ENCODE measurements at places on chromosomes 7 and 10. TPM values are rescaled to one million over a fixed set of nuclear protein-coding genes. Genes with fewer than 3 reads are reported as not detected.
A peak's percentile ranks its signal among the peaks of the same experiment; 100 is the strongest.

Gene DIP2C
- 1.7 TPM for total RNA-seq

Gene GSAP
- 9.3 TPM for total RNA-seq

Gene SUGCT
- total RNA-seq: 0.57 TPM

Gene MARVELD1
- 2.6 TPM for total RNA-seq

Gene SFRP4
- total RNA-seq: not detected

Gene MMRN2
- total RNA-seq: not detected

Gene UTF1
- total RNA-seq: not detected

Gene MCM10
- total RNA-seq: 45.0 TPM

Gene IL6
- total RNA-seq: 0.99 TPM

- no peak overlapping the region for H3K4me3 ChIP-seq
- no peak for DNase-seq
- peaks cover 19% of the 10 kb centered on the region for H3K4me1 ChIP-seq
- peaks cover 45% of the 10 kb centered on the region for H3K36me3 ChIP-seq
- no peaks in the 10 kb centered on the region for H3K27me3 ChIP-seq
Measured at GRCh38 chr7:7673240-7673550, 32.6 kb downstream of the UMAD1 start.

- H3K4me1 ChIP-seq: peaks cover 81% of the 10 kb centered on the region
- peaks cover 65% of the 10 kb centered on the region for H3K36me3 ChIP-seq
- peak overlapping the region; percentile 97 for H3K4me3 ChIP-seq
Measured at GRCh38 chr7:50317221-50317678, 12.7 kb downstream of the IKZF1 start.

- H3K4me3 ChIP-seq: no peak overlapping the region
- H3K27me3 ChIP-seq: no peaks in the 10 kb centered on the region
- H3K4me1 ChIP-seq: no peaks in the 10 kb centered on the region
- no peak for DNase-seq
- H3K36me3 ChIP-seq: no peaks in the 10 kb centered on the region
- H3K27ac ChIP-seq: no peak overlapping the region
Measured at GRCh38 chr7:18566829-18567228, 71.3 kb downstream of the HDAC9 start.

DNA sequence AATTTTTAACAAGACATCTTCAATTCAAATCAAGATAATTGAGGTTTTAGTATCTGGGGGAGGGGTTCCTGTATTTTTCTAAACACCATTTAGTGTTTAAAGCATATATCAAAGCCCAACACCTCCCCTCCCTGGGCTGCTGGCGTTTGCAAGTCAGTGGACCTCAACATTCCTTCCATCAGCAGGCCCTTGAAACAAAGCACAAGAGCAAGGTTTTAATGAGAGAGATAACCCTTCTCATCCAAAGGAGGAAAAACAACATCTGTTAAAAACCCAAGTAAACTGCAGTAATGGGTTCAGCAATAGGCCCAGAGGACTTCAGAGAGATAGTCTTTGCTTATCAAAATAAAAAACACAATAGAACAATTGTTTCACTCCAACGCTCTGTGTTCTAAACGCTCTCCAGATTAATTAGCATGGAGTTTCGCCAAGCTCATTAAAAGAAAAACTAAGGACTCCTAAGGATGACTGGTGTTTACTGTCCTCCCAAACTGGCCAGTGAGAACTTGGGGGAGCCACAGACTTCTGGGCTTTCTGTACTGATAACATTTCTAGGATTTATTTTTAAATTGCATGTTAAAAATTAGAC, 2.5 kb downstream of the JCAD start:
- no peak overlapping the region for H3K4me3 ChIP-seq
- peaks cover 78% of the 10 kb centered on the region for H3K27me3 ChIP-seq
- no peaks in the 10 kb centered on the region for H3K36me3 ChIP-seq

DNA sequence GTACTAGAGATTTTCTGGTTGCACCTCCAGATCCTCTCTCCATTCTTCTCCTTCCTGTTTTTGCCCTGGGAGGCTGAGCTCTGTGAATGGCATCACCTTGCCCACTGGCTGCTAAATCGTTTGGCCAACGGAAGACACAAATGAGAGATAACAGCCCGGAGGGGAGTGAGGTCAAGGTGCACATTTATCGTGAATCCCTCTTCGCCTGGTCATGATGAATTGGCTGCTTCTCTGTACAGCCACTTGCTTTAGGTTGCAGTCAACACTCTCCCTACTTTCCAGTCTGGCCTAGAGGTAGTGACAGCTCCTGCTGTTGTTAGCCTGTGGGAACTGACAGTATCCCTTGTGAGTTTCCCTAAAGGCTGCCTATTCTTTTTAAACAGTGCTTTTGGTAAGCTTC, 85.4 kb upstream of the CHCHD3 start:
- H3K27ac ChIP-seq: no peak overlapping the region
- no peak overlapping the region for H3K4me3 ChIP-seq
- H3K27me3 ChIP-seq: peaks cover 8% of the 10 kb centered on the region
- DNase-seq: no peak

DNA sequence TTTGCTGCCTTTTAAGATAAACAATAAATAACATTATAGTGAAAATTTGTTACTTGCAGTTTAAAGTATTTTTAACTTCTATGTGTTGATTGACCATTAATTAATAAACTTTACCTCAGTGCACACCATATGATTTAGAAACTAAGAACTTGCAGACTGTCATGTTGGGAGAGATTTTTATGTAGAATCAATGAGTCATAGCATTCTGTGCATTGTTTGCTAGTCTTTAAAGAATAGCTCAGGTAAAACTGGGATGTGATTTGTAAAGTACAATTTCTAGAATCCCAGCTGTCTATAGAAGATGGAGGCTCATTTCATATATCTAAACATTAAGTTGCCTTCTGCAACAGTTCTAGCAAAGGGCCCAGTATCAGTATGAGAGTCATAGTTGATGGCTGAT, 199.6 kb upstream of the SEMA3A start:
- no peaks in the 10 kb centered on the region for H3K27me3 ChIP-seq
- H3K36me3 ChIP-seq: no peaks in the 10 kb centered on the region
- no peak overlapping the region for H3K4me3 ChIP-seq
- no peak for DNase-seq
- H3K4me1 ChIP-seq: peaks cover under 1% of the 10 kb centered on the region

DNA sequence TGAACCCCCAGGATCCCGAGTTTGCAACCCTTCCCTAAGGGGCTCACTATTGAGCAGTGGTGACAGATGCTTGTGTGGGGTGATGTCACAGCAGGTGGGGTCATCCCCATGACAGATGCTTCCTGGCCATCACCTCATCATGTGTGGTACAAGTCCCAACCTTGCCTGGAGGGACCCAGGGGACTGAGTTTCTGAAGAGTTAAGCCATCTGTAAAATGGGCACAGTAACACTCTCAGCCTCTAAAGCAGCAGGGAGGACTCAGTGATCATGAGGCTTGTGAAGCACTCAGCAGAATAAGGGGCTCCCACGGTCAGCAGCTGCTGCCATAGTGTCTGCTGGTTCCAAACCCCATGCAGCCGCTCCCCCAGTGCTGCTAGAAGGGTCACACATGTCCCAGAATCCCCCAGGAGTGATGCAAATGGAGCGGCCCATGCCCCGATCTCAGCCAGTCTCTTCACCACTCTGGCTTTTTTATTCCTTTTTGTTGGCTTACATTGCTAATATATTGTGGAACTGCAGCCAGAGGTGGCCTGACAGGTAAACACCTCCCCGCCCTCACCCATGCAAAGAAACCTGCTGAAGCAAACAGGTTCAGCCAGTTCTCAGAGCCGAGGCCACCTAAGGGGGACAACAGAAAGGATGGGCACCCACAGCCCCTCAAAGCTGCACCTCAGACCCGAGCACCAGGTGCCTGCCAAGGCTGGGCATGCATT, 102.1 kb upstream of the PDGFA start:
- no peak for DNase-seq
- no peak overlapping the region for H3K4me3 ChIP-seq

- peaks cover 3% of the 10 kb centered on the region for H3K4me1 ChIP-seq
- H3K36me3 ChIP-seq: no peaks in the 10 kb centered on the region
- DNase-seq: no peak
- no peak overlapping the region for H3K4me3 ChIP-seq
- H3K27ac ChIP-seq: no peak overlapping the region
Measured at GRCh38 chr10:32408690-32409089, 37.2 kb upstream of the CCDC7 start.

DNA sequence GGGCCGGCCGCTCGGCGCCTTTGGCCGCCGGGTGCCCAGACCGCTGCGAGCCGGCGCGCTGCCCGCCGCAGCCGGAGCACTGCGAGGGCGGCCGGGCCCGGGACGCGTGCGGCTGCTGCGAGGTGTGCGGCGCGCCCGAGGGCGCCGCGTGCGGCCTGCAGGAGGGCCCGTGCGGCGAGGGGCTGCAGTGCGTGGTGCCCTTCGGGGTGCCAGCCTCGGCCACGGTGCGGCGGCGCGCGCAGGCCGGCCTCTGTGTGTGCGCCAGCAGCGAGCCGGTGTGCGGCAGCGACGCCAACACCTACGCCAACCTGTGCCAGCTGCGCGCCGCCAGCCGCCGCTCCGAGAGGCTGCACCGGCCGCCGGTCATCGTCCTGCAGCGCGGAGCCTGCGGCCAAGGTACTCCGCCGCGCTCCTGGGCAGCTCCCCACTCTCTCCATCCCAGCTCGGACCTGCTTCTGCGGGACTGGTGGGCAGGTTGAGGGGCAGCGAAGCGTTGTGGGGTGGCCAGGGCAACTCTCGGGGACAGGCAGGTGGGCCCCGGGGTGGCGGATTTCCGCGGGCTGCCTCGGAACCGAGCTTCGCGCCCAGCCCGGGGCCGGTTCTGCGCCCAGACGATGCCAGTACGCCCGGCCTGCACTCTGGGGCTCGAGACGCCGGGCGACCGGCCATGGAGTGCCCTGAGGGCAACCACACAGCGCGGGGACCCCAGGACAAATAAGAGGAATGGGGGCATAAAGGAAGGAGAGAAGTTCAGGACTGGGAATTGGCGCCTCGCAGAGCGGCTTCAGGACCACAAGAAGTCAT, 578 bp downstream of the HTRA1 start:
- H3K36me3 ChIP-seq: no peaks in the 10 kb centered on the region
- H3K27me3 ChIP-seq: peaks cover 83% of the 10 kb centered on the region
- H3K4me1 ChIP-seq: peaks cover 7% of the 10 kb centered on the region

- peak overlapping the region; percentile 50 for H3K27ac ChIP-seq
- peak overlapping the region; percentile 54 for H3K4me3 ChIP-seq
- H3K36me3 ChIP-seq: no peaks in the 10 kb centered on the region
- peaks cover 12% of the 10 kb centered on the region for H3K4me1 ChIP-seq
Measured at GRCh38 chr7:130732980-130733930, 752 bp downstream of the KLF14 start.

DNA sequence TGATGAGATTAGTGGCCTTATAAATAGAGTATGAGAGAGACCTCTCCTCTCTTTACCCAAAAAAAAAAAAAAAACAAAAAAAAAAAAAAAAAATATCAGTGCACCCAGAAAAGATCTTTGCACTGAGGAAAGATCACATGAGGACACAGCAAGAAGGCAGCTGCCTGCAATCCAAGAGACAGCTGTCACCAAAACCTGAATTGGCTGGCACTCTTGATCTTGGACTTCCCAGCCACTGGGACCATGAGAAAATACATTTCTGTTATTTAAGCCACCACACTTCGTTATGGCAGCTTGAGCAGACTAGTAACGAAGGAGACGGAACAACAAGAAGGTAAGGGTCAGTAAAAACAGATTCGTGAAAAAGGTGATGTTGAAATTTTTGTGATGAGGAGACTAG, 47.0 kb downstream of the TMEM106B start:
- peaks cover 16% of the 10 kb centered on the region for H3K36me3 ChIP-seq
- no peak for DNase-seq
- peaks cover 12% of the 10 kb centered on the region for H3K4me1 ChIP-seq
- no peak overlapping the region for H3K4me3 ChIP-seq
- H3K27me3 ChIP-seq: no peaks in the 10 kb centered on the region

GRCh38 chr7:99040104-99040958, 103.6 kb downstream of the SMURF1 start:
- no peaks in the 10 kb centered on the region for H3K27me3 ChIP-seq
- peak; percentile 49 for DNase-seq
- H3K4me3 ChIP-seq: no peak overlapping the region
- peaks cover 15% of the 10 kb centered on the region for H3K36me3 ChIP-seq
- H3K4me1 ChIP-seq: no peaks in the 10 kb centered on the region
- H3K27ac ChIP-seq: no peak overlapping the region

DNA sequence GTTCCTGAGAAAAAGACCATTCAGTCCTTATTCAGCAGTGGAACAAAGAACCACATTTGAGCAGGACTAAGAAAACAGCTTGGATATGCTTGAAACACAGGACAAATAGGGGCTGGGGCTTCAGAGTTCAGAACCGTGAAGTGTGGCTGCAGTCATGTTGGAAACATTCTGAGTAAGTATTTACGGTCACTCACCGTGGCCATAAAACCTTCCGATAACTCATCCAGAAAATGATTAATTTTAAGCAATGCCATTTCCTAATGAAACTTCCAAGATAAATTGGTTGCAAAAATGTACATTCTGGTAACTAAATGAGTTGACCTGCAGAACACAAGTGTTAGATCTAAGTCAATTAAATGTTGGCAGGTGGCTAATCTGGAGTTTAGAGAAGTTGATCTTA, 279.2 kb downstream of the CXCL12 start:
- H3K4me3 ChIP-seq: no peak overlapping the region
- H3K36me3 ChIP-seq: no peaks in the 10 kb centered on the region
- H3K4me1 ChIP-seq: no peaks in the 10 kb centered on the region
- H3K27me3 ChIP-seq: peaks cover 1% of the 10 kb centered on the region

DNA sequence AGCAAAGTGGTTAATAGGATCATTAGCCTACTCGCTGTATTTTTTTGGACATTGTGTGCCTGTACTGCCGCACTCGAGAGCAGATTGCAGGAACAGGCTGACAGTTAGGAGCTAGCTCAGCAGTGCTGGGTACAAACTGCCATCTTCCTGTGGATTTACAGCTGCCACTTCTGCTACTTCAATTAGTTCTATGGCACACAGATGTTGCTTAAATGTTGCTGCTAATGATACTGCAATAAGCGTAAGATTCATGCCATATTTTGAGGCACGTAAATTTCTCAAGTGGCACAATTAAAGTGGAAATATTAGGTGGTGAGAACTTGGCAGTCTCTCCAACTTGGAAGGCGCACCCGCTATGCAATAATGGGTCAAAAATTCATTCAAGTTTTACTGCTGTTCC, 171.9 kb downstream of the EBF3 start:
- no peaks in the 10 kb centered on the region for H3K36me3 ChIP-seq
- H3K27ac ChIP-seq: no peak overlapping the region
- H3K4me1 ChIP-seq: no peaks in the 10 kb centered on the region
- no peaks in the 10 kb centered on the region for H3K27me3 ChIP-seq
- no peak for DNase-seq

- H3K4me3 ChIP-seq: no peak overlapping the region
- H3K27ac ChIP-seq: no peak overlapping the region
- H3K27me3 ChIP-seq: peaks cover 30% of the 10 kb centered on the region
Measured at GRCh38 chr10:535051-535450, 154.4 kb downstream of the DIP2C start.

GRCh38 chr10:90858461-90858968, 676 bp upstream of the HTR7 start:
- H3K4me3 ChIP-seq: peak overlapping the region; percentile 82
- H3K4me1 ChIP-seq: peaks cover 6% of the 10 kb centered on the region
- DNase-seq: no peak
- no peak overlapping the region for H3K27ac ChIP-seq
- H3K36me3 ChIP-seq: no peaks in the 10 kb centered on the region

- no peaks in the 10 kb centered on the region for H3K36me3 ChIP-seq
- DNase-seq: no peak
- H3K27me3 ChIP-seq: peaks cover 16% of the 10 kb centered on the region
- H3K27ac ChIP-seq: no peak overlapping the region
- H3K4me1 ChIP-seq: no peaks in the 10 kb centered on the region
Measured at GRCh38 chr7:27262121-27262520, 19.5 kb downstream of the EVX1 start.

- H3K36me3 ChIP-seq: peaks cover 1% of the 10 kb centered on the region
- no peaks in the 10 kb centered on the region for H3K27me3 ChIP-seq
- no peaks in the 10 kb centered on the region for H3K4me1 ChIP-seq
- H3K4me3 ChIP-seq: no peak overlapping the region
Measured at GRCh38 chr10:72485701-72486100, 131.0 kb upstream of the DNAJB12 start.

- no peak overlapping the region for H3K27ac ChIP-seq
- no peaks in the 10 kb centered on the region for H3K27me3 ChIP-seq
- no peaks in the 10 kb centered on the region for H3K4me1 ChIP-seq
- DNase-seq: no peak
- no peaks in the 10 kb centered on the region for H3K36me3 ChIP-seq
Measured at GRCh38 chr7:113628948-113629847, 289.6 kb downstream of the PPP1R3A start.
